Type B pancreatic cell (in vitro differentiated cells): ENCODE measurements at places on chromosomes 1 and 21. TPM values are rescaled to one million over a fixed set of nuclear protein-coding genes. Genes with fewer than 3 reads are reported as not detected.

DNA sequence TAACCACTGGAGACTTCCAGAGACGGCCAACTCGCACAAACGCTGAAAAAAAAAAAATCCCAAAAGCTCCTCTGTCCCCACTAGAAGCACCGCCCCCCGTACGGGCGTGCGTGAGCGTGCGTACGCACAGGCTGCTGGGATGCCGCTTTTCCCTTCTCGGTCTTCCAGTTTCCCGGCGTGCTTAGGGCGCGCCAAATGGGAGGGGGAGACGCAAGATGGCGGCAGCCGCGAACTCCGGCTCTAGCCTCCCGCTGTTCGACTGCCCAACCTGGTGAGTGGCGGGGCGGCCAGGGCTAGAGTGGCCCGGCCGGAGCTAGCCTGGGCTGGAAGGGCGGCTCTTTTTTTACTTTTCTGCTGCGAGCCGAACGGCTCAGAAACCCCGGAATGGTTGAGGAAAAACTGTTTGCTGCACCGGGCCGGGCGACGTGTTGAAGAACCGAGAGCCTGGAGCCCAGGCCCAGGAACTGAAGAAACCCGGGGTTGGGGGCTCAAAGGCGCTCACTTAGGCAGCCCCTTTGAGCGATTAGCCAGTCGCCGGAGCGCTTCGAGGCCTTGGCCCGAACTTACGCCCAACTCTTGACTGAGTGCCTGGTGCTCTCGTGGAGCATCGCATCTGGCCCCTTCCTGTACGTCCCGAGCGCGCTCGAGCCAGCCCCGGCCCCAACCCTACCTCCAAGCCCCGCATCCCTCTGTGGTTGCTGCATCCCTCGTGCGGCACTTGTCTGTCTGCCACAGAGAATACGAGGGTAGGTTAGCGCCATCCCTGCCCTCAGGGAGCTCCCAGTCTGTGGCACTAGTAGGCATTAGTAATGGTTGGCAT, at the start of gene PPP1R8:
PPP1R8 (plus strand) TSS at position 162 of the 820 bp plus-strand sequence; CDS start at position 216, 54 bp downstream.
- no peaks in the 10 kb centered on the region for H3K27me3 ChIP-seq
- DNase-seq: peak; percentile 93
- H3K4me3 ChIP-seq: peak within 1 kb of the TSS; percentile 92
- peaks cover 17% of the 10 kb centered on the region for H3K4me1 ChIP-seq
- peak within 1 kb of the TSS; percentile 95 for H3K27ac ChIP-seq

DNA sequence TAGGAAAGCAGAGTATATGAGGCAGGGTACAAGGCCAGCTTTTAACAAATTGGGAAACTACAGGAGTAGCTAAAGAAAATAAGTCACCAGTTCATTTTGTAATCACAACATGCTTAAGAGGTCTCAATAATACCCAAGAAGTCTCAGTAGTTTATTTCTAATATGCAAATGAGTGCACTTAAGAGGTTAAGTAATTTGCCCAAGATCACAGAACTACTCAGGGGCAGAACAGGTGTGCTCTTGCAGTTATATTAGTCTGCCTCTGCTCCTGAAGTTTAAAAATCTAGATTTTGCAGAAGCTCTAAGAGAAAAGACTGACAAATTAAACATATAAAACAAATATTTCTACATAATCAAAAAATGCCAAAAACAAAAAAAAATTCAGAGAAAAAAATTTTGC, 6.9 kb downstream of the EPS15 start:
- no peaks in the 10 kb centered on the region for H3K27me3 ChIP-seq
- H3K4me3 ChIP-seq: no peak overlapping the region
- no peaks in the 10 kb centered on the region for H3K36me3 ChIP-seq
- H3K27ac ChIP-seq: no peak overlapping the region

- H3K27ac ChIP-seq: no peak overlapping the region
- no peak overlapping the region for H3K4me3 ChIP-seq
- peaks cover 89% of the 10 kb centered on the region for H3K27me3 ChIP-seq
- peaks cover 13% of the 10 kb centered on the region for H3K4me1 ChIP-seq
Measured at GRCh38 chr1:224619209-224619608, 3.1 kb downstream of the CNIH3 start.

DNA sequence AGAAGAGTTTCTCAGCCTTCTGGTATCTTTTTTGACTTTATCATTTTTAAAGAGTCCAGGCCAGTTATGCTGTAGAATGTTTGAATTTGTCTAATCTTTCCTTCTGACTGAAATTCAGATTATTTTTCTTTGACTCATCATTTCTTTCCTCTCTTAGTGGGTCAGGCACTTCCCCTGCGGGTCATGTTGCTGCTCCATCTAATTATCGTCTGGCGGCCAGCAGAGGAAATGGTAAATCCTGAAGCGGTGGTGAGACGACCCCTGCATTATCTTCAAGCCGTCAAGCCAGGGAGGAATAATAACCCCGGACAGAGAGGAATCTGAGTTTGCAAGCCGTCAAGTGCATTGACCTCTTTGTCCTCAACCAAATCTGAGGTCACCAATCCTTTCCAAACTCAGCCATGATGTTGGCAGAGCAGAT, 102.1 kb downstream of the ADSS2 start:
- no peaks in the 10 kb centered on the region for H3K27me3 ChIP-seq
- no peak overlapping the region for H3K27ac ChIP-seq
- H3K4me1 ChIP-seq: peaks cover 44% of the 10 kb centered on the region
- H3K4me3 ChIP-seq: no peak overlapping the region

Gene GJA8
- total RNA-seq: not detected in 2 replicates

GRCh38 chr1:183139281-183139942, 46.7 kb upstream of the LAMC2 start:
- DNase-seq: no peak
- H3K27ac ChIP-seq: peak overlapping the region; percentile 2
- no peaks in the 10 kb centered on the region for H3K27me3 ChIP-seq

DNA sequence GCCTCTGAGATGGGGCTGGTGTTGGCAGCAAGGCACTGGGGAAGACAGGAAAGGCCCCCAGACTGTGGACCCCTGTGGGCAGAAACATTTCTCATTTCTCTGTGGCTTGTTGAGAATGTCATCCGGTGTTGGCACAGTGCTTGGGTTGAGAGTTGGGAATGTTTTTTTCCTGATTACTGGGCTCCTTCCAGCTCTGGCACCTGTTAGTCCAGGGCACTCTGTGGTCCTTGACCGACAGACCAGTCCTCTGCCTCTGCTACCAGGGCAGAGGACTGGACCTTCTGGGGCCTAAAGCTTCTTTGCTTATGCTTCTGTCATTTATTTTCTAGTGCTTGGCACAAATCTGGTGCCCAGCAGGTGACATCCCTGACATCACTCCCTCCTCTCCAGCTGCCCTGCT, 4.8 kb upstream of the SPRR5 start:
- no peaks in the 10 kb centered on the region for H3K27me3 ChIP-seq
- no peak overlapping the region for H3K4me3 ChIP-seq
- H3K36me3 ChIP-seq: no peaks in the 10 kb centered on the region
- DNase-seq: peak; percentile 16
- no peak overlapping the region for H3K27ac ChIP-seq

DNA sequence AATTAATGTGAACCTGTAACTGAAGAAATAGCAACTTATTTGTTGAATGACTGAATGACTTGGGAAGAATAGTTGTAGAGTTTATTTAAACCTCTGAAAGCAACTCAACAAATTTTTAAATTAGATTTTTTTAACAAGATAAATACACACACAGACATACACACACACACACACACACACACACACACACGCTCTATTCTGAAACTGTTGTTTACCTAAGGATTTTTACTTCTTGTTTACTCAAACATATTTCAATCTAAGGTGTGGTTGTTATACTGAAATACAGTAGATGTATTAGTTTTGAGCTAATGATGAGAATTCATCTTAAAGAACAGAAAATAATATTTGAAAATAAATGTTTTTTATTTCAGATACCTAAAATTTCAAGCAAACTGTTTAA, 11.5 kb downstream of the ACADM start:
- H3K4me3 ChIP-seq: no peak overlapping the region
- H3K36me3 ChIP-seq: peaks cover 19% of the 10 kb centered on the region
- no peak for DNase-seq
- no peak overlapping the region for H3K27ac ChIP-seq

- H3K36me3 ChIP-seq: no peaks in the 10 kb centered on the region
- no peak for DNase-seq
- no peak overlapping the region for H3K27ac ChIP-seq
- no peak overlapping the region for H3K4me3 ChIP-seq
- H3K27me3 ChIP-seq: peaks cover 40% of the 10 kb centered on the region
Measured at GRCh38 chr1:165411396-165411795, 33.5 kb downstream of the RXRG start.

DNA sequence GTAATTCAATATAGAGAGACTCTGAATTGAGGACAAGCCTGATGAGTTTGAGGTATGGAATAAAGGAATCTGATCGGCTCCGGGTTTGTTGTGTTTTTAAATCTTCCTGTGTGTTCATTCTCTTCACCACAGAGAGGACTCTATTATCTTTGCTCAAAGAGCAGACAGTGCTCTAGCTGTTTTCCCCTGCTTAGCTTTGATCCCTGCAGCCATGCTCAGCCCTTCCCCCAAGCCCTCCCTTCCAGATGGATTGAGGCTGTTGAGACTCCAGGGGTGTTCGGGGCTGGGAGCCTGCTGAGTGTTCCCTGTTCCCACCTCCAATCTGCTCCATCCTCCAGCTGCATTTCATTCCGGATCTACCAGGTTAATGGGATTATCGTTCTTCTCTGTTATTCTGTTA, 74.2 kb upstream of the CXADR start:
- no peaks in the 10 kb centered on the region for H3K27me3 ChIP-seq
- no peaks in the 10 kb centered on the region for H3K36me3 ChIP-seq
- DNase-seq: no peak
- peaks cover 69% of the 10 kb centered on the region for H3K4me1 ChIP-seq
- H3K4me3 ChIP-seq: peak overlapping the region; percentile 23
- H3K27ac ChIP-seq: peak overlapping the region; percentile 43

DNA sequence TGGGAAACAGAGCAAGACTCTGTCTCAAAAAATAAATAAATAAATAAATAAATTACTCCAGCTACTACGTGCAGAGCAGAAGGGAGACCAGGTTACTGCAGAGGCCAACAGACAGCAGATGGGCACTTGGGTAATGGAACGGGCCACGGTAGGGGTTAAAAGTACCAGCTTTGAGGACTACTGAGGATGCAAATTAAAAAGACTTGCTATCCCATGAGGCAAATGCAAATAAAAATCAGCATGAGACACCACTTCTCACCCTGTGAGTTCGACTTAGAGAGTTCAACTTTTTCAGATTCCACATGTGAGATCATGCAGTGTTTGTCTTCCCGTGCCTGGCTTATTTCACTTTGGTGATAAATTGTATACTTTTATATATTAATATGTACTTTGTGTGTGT, 6.6 kb downstream of the SLC2A5 start:
- no peaks in the 10 kb centered on the region for H3K27me3 ChIP-seq
- H3K4me3 ChIP-seq: no peak overlapping the region
- DNase-seq: no peak
- no peaks in the 10 kb centered on the region for H3K36me3 ChIP-seq

Gene IL19
- total RNA-seq: not detected in 2 replicates

Gene ZYG11A
- total RNA-seq: 0.31 and 0.64 TPM in 2 replicates

- peaks cover 7% of the 10 kb centered on the region for H3K4me1 ChIP-seq
- H3K27me3 ChIP-seq: no peaks in the 10 kb centered on the region
- no peak overlapping the region for H3K27ac ChIP-seq
- no peaks in the 10 kb centered on the region for H3K36me3 ChIP-seq
Measured at GRCh38 chr1:171899838-171900237, 58.5 kb downstream of the DNM3 start.

Gene SV2A
- 5.4 and 16.2 TPM in 2 replicates for total RNA-seq

Gene ETV3
- total RNA-seq: 41.0 and 90.4 TPM in 2 replicates

- peak; percentile 60 for DNase-seq
- H3K4me3 ChIP-seq: no peak overlapping the region
- H3K4me1 ChIP-seq: no peaks in the 10 kb centered on the region
- H3K27ac ChIP-seq: no peak overlapping the region
- H3K36me3 ChIP-seq: no peaks in the 10 kb centered on the region
- peaks cover 16% of the 10 kb centered on the region for H3K27me3 ChIP-seq
Measured at GRCh38 chr1:29417147-29417858, 181.0 kb downstream of the PTPRU start.

- no peaks in the 10 kb centered on the region for H3K36me3 ChIP-seq
- H3K27me3 ChIP-seq: no peaks in the 10 kb centered on the region
- DNase-seq: no peak
- no peak overlapping the region for H3K27ac ChIP-seq
- H3K4me1 ChIP-seq: no peaks in the 10 kb centered on the region
Measured at GRCh38 chr1:1624443-1625403, 7.2 kb upstream of the MMP23B start.

Gene GCLM
- 16.6 and 34.2 TPM in 2 replicates for total RNA-seq

- peaks cover 32% of the 10 kb centered on the region for H3K4me1 ChIP-seq
- no peak for DNase-seq
- peaks cover 18% of the 10 kb centered on the region for H3K36me3 ChIP-seq
- H3K27me3 ChIP-seq: no peaks in the 10 kb centered on the region
- no peak overlapping the region for H3K4me3 ChIP-seq
- no peak overlapping the region for H3K27ac ChIP-seq
Measured at GRCh38 chr1:161955606-161956005, 68.1 kb downstream of the OLFML2B start.

Gene BARHL2
- 14.8 TPM in 1 of 2 replicates, not detected in the other for total RNA-seq

DNA sequence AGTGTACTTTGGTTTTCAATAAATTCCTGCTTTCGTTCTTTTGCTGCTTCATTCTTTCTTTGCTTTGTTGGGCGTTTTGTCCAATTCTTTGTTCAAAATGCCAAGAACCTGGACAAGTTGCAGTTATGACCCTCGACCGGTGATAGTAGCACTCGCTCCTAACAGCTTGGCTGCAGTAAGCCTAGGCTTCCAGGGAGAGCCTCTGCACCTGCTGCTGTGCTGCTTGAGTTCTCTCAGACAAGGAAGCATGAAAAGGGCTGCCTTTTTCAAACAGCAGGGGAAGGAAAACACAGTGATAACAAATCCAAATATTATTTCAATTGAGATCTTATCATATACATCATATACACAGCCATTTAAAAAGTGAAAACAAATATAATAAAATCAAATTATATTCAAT, 12.8 kb upstream of the RIPK4 start:
- H3K4me3 ChIP-seq: peak overlapping the region; percentile 59
- no peak for DNase-seq
- peaks cover 14% of the 10 kb centered on the region for H3K27me3 ChIP-seq
- H3K4me1 ChIP-seq: peaks cover 32% of the 10 kb centered on the region

Gene KRTAP12-2
- total RNA-seq: not detected in 2 replicates

- peaks cover 3% of the 10 kb centered on the region for H3K27me3 ChIP-seq
- no peaks in the 10 kb centered on the region for H3K36me3 ChIP-seq
- H3K4me1 ChIP-seq: no peaks in the 10 kb centered on the region
- H3K4me3 ChIP-seq: no peak overlapping the region
Measured at GRCh38 chr1:227846265-227846858, 30.9 kb downstream of the PRSS38 start.

Gene BLACAT1
- total RNA-seq: 2.4 and 6.8 TPM in 2 replicates

DNA sequence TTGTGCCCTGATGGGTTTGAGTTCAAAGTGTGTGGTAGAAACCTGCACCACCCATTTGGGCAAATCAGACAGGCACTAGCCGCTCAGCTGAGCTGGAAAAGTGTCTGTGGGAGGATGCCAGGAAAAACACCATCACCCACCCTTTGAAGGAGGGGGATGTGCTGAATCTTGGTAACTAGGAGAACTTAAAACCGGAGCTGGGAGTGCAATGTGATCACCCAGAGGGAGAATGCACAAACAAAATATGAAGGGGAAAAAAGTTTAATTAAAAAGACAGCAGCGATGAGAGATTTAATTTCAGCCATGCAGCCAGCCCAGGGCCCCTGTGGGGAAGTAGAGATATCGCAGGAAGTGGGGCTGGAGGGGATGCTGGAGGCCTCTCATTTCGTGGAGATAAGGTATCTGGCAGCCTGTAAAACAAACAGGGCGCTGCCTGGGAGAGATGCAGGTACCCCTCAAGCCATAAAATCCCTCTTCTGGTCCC, 86.8 kb upstream of the BCAR3 start:
- H3K27ac ChIP-seq: peak overlapping the region; percentile 41
- H3K4me1 ChIP-seq: peaks cover 37% of the 10 kb centered on the region
- H3K27me3 ChIP-seq: no peaks in the 10 kb centered on the region
- DNase-seq: no peak
- peak overlapping the region; percentile 44 for H3K4me3 ChIP-seq
